ENCODE measurements at places on chromosomes 12 and 14.

- H3K4me1 ChIP-seq: no peaks in the 10 kb centered on the region
- H3K27ac ChIP-seq: no peak overlapping the region
Measured at GRCh38 chr12:2138871-2139308, 86.1 kb downstream of the CACNA1C start.

DNA sequence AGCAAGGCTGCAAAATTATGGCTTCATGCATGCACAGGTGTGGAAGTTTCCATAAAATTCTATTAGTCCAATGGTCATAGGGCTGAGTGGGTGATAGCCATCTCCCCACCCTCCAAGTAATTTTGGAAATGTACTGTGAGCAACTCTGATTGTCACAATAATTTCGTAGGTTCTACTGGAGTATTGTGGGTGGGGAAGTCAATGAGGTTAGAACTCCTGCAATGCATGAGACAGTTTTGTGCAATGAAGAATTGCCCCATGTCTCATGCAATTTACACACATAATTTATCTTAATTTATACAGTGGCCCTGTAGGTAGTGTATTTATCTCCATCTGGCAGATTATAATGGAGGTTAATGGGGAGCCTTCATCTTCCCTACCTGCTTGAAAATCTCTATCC lies 20.5 kb downstream of the IFNG start:
- H3K27me3 ChIP-seq: no peaks in the 10 kb centered on the region
- no peak overlapping the region for H3K4me3 ChIP-seq
- H3K27ac ChIP-seq: peak overlapping the region; percentile 91

GRCh38 chr12:53047221-53048032 lies 2.4 kb upstream of the TNS2 start:
- H3K36me3 ChIP-seq: no peaks in the 10 kb centered on the region
- no peak overlapping the region for H3K27ac ChIP-seq
- peak; percentile 59 for DNase-seq
- H3K4me3 ChIP-seq: peak overlapping the region; percentile 9
- peaks cover 4% of the 10 kb centered on the region for H3K27me3 ChIP-seq

DNA sequence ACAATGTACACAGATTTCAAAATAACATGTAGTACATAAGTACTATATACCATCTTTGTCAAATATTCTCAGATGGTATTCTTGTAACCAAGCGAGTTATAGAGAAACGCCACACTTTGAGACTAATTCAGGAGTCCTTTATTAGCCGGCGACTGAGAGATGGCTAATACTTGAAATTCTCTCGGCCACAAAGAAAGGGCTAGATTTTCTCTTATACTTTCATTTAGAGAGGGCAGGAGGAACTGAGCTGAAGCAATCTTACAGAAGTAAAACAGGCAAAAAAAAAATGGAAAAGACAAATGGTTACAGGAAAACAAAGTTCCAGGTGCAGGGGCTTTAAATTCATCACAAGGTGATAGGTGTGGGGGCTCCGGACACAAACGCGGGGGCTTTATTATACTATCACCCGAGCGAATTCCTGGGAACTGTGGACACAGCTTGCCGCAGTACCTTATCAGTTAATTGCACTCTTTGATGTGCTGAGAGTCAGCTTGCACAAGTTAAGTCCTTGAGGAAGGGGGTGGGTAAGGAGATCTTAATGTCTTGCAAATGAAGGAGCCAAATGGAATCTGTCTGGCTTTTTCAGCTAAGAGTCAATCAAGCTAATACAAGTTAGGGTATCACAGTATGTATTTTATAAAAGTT lies 382.3 kb downstream of the KCNH5 start:
- H3K4me1 ChIP-seq: no peaks in the 10 kb centered on the region
- no peaks in the 10 kb centered on the region for H3K36me3 ChIP-seq
- DNase-seq: no peak
- H3K4me3 ChIP-seq: no peak overlapping the region

GRCh38 chr14:58138714-58139482 lies 13.1 kb downstream of the ARMH4 start:
- peaks cover 4% of the 10 kb centered on the region for H3K27me3 ChIP-seq
- no peak for DNase-seq
- H3K27ac ChIP-seq: no peak overlapping the region
- H3K36me3 ChIP-seq: no peaks in the 10 kb centered on the region
- H3K4me1 ChIP-seq: peaks cover 2% of the 10 kb centered on the region

DNA sequence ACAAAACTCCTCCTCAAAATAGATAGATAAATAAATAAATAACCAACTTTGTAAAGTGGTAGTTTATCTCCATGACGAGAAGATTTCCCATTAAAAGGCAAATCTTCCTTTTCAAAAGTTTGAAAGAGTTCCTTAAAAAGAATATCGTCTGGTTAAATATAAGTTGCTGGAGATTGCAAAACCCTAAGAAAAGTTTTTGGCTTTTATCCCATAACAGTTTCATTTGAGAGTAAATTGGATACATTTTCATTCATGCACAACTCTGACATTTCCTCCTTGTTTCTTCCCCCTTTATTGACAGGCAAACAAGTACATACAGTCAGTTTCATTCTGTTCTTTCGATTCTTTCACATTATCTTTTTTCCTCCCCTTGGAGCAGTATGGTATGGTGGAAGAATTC lies 45.4 kb upstream of the BTG1 start:
- H3K27ac ChIP-seq: no peak overlapping the region
- DNase-seq: no peak
- no peaks in the 10 kb centered on the region for H3K27me3 ChIP-seq
- no peak overlapping the region for H3K4me3 ChIP-seq

DNA sequence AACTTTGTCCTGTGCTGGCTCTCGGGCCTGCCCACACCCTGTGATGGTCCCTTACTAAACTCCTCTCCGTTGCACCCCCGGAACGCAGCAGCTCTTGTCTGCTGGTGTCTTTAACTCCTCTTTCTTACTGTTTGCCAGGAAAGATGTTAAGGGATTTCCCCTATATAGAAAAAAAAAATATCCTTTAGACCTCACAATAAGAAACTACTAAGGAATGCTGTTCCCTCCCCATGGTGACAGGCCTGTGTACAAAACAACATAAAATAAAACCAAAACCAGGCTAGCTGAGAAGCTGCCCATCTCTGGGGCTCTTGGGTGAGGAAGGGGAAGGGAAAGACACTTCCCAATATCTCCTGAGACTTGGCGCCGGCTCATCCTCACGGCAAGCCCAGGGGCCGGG lies 95.4 kb downstream of the CHGA start:
- no peak for DNase-seq
- peaks cover 9% of the 10 kb centered on the region for H3K4me1 ChIP-seq
- no peaks in the 10 kb centered on the region for H3K36me3 ChIP-seq
- H3K27me3 ChIP-seq: no peaks in the 10 kb centered on the region
- no peak overlapping the region for H3K27ac ChIP-seq

GRCh38 chr12:90335566-90335965 lies 619.4 kb downstream of the CCER1 start:
- H3K27ac ChIP-seq: no peak overlapping the region
- no peaks in the 10 kb centered on the region for H3K4me1 ChIP-seq
- no peaks in the 10 kb centered on the region for H3K36me3 ChIP-seq

DNA sequence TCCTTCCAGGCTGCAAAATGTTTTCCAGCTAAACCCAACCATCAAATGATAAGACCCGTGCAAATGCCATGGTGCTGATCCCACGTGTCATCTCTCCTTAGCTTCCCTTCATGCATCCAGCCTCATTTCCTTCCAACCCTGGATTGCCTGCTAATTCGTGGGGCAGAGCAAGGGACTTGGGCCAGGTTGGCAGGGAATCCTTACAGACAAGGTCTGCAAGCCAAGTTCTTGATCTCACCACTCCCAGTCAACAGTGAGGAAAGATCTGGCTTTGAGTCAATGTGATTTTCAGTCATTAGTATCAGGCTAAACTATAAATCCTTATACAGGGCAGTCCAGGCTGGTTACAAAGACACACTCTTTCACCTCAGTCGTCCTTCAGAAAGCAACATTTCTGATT lies 150.9 kb downstream of the ANO2 start:
- no peaks in the 10 kb centered on the region for H3K36me3 ChIP-seq
- DNase-seq: no peak
- no peaks in the 10 kb centered on the region for H3K27me3 ChIP-seq
- no peak overlapping the region for H3K4me3 ChIP-seq
- no peaks in the 10 kb centered on the region for H3K4me1 ChIP-seq
- H3K27ac ChIP-seq: no peak overlapping the region

- no peak for DNase-seq
- H3K4me1 ChIP-seq: no peaks in the 10 kb centered on the region
- no peak overlapping the region for H3K27ac ChIP-seq
- no peak overlapping the region for H3K4me3 ChIP-seq
- H3K36me3 ChIP-seq: no peaks in the 10 kb centered on the region
- no peaks in the 10 kb centered on the region for H3K27me3 ChIP-seq
Measured at GRCh38 chr14:67952786-67953185, 133.2 kb downstream of the RAD51B start.

DNA sequence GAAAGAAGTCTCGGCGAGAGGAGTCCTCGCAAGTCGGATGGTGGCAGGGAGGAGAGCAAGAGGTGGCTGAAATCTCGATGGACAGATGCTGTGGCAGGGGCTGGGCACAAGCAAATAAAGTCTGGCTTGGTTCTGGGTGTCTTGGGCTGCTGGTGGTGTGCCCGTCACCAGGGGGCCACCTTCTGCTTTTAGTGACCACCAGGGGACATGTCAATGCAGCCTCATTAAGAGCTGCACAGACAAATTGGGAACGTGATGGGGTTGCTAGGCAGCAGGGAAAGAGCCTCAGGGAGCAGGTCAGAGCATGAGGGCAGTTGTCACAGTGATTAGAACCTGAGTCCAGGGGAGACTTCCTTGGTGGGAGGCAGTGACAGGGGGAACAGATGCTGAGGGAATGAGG lies 44.0 kb downstream of the LRRC74A start:
- no peaks in the 10 kb centered on the region for H3K36me3 ChIP-seq
- DNase-seq: no peak
- no peak overlapping the region for H3K4me3 ChIP-seq
- peaks cover 15% of the 10 kb centered on the region for H3K4me1 ChIP-seq
- H3K27ac ChIP-seq: no peak overlapping the region

GRCh38 chr12:52037248-52037861 lies 13.9 kb upstream of the NR4A1 start:
- H3K36me3 ChIP-seq: peaks cover 4% of the 10 kb centered on the region
- H3K4me3 ChIP-seq: peak overlapping the region; percentile 70
- peak overlapping the region; percentile 16 for H3K27ac ChIP-seq
- no peak for DNase-seq
- no peaks in the 10 kb centered on the region for H3K27me3 ChIP-seq

GRCh38 chr12:113468365-113469223 lies 3.1 kb downstream of the LHX5 start:
- H3K36me3 ChIP-seq: no peaks in the 10 kb centered on the region
- no peak for DNase-seq
- no peak overlapping the region for H3K27ac ChIP-seq
- H3K4me1 ChIP-seq: peaks cover 23% of the 10 kb centered on the region

GRCh38 chr14:68230950-68231717 lies 411.6 kb downstream of the RAD51B start:
- H3K27ac ChIP-seq: no peak overlapping the region
- no peaks in the 10 kb centered on the region for H3K27me3 ChIP-seq
- DNase-seq: no peak
- peaks cover 4% of the 10 kb centered on the region for H3K36me3 ChIP-seq
- no peak overlapping the region for H3K4me3 ChIP-seq
- peaks cover 18% of the 10 kb centered on the region for H3K4me1 ChIP-seq

DNA sequence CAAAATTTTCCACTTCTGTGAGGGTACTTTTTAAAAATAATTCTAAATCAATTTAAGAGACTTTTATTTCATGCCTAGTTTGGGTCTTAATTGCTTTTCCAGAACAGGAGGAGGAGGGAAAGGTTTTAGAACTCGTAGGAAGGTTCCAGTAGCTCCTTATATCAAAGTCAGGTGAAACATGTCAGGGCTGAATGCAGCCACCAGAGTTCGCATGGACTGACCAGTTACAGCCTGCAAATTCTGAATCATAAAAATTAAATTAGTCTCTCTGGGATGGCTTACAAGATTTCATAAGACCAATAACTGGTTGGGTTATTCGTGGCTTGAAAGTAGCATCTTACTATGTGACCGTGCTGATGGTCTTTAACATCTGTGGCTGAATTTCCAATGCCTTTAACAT lies 397 bp downstream of the BDKRB1 start:
- no peak for DNase-seq
- H3K27ac ChIP-seq: no peak overlapping the region
- no peak overlapping the region for H3K4me3 ChIP-seq
- H3K36me3 ChIP-seq: no peaks in the 10 kb centered on the region

DNA sequence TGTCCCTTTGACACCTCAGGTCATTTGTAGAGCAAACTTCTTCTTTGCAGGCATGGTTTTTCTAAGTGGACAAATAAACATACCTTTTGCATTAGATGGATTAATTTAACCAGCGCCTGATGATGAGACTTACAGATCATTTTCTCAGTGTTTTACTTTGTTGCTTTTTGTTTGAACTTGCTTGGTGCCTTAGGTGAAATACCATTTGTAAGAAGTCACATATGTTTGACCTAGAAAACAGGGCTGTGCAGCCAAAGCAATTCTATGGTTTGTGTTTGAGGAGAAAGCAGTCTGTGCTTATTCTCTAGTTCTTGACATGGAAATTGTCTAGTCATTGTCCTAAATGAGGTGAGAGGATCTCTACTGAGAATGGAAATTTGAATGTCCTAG lies 111.1 kb downstream of the DIP2B start:
- no peaks in the 10 kb centered on the region for H3K36me3 ChIP-seq
- no peak overlapping the region for H3K4me3 ChIP-seq

DNA sequence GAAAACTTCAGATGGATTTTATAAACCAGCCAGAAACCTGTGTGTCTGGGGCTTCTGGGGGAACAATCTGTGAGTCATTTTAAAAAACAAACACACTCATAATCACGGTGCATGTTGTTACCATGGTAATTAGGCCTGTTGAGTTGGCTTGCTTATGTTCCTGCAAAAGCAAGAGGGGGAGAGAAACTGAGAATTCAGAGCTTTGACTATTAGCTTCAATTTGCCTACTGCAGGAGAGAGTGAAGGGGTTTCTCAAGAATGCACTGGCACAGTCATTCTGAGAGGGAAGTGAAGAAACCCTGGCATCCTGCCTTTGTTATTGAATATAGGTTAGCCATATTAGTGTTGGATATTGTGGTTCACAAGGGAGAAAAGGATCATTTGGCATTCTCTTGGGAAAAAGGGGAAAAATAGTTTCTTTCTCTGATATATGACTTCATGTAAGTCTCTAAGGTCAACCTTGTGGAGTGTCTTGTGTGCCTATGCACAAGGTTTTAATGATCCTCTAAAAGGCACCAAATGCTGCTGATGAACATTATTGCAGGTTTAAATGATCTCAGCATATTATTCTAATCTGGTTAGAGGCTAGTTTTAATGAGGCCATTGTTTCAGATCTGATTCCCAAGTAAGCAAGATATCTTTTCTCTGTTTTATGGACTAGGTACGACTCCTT lies 12.9 kb downstream of the GNG2 start:
- peaks cover 26% of the 10 kb centered on the region for H3K36me3 ChIP-seq
- peak overlapping the region; percentile 34 for H3K4me3 ChIP-seq
- peaks cover 66% of the 10 kb centered on the region for H3K4me1 ChIP-seq
- no peaks in the 10 kb centered on the region for H3K27me3 ChIP-seq

DNA sequence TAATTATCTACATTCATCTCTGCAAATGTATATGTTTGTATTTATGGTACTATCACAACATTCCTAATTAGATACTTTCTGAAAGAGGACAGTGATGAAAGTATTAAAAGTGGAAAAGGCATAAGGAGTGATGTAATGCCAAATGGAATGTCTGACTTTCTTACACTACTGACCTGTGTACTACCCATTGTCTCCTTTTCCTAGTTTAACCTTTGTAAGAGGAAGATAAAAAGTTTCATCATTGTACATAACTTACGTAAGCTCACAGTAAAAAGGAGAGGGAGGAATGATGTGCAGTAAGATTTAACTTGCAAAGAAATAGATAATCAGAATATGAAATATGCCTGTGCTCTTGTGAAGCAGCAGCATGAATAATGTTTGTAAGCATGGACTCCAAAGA lies 55.9 kb downstream of the SOX5 start:
- H3K27me3 ChIP-seq: no peaks in the 10 kb centered on the region
- DNase-seq: no peak
- H3K4me1 ChIP-seq: no peaks in the 10 kb centered on the region
- H3K27ac ChIP-seq: no peak overlapping the region
- no peaks in the 10 kb centered on the region for H3K36me3 ChIP-seq

Data from activated naive CD4-positive, alpha-beta T cell treated with anti-CD3 and anti-CD28 coated beads for 36 hours (primary cell).